ENCODE measurements at places on chromosomes 4 and X. TPM values are rescaled to one million over a fixed set of nuclear protein-coding genes. Genes with fewer than 3 reads are reported as not detected.

GRCh38 chrX:68748030-68748429 is 80.8 kb upstream of the EFNB1 start:
- DNase-seq: no peak

Gene UCP1
- total RNA-seq: not detected

GRCh38 chr4:82797040-82797404 is 1.6 kb downstream of the SCD5 start:
- DNase-seq: no peak

DNA sequence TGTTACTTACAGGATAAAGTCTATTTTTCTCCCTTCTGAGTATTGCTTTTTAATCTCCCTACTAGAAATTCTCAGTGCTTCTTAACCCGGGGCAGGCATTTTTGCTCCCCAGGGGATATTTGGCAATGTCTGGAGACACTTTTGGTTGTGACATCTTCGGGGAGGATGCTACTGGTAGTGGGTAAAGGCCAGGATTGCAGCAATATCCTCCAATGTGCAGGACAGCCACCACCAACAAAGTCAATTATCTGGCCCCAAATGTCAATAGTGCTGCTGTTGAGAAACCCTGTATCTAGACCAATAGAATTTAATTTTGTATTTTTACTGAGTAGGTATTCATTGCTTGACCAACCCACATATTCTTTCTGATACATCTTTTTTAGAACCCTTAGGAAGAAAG is 669.5 kb upstream of the MAGEB2 start:
- DNase-seq: no peak

DNA sequence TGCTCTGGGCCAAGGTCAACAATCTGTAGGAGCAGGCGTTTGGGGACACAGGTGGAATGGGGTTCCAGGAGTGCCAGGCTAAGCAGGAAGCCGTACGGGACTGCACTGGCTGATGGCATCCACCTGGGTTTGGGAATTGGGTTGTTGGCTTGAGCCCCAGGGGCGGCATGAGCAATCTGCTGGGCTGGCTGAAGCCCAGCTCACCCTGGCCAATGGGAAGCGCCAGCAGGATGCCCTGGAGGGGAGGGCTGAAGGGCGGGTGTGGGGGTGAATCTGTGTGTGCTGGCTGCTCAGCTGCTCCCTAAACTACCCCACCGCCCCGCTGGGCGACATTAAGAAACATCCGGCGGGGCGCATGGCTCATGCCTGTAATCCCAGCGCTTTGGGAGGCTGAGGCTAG is 8.9 kb upstream of the RGS12 start:
- no peak for DNase-seq

DNA sequence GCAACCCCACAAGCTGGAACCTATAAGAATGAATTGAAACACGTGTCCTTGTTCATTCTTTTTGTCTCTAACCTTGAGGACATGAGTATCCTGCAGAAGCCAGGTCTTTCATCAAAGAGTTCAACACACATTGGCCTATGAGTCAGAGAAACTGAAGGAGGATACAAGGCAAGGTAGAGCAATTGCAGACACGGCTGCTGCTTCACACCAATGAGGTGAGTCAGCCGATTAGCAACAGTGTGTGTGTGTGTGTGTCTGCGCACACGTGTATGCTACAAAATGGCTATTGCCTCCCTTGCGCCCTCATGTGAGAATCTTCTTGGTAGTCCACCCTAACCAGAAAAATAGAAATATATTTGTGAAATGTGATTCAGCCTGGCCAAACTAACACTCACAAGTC is 1477.7 kb upstream of the IGFBP7 start:
- no peak for DNase-seq

Gene MAOA
- total RNA-seq: 22.5 TPM

GRCh38 chr4:147581606-147582350 is 35.4 kb upstream of the TMEM184C start:
- no peak for DNase-seq

Gene PNMA6A
- total RNA-seq: 1.7 TPM

- DNase-seq: no peak
Observed at GRCh38 chr4:55116450-55116849, 8.9 kb downstream of the KDR start.

Gene EPHA5
- total RNA-seq: not detected

Gene CLDN34
- not detected for total RNA-seq

- DNase-seq: no peak
Observed at GRCh38 chrX:11579636-11580600, 85.8 kb downstream of the ARHGAP6 start.

- no peak for DNase-seq
Observed at GRCh38 chrX:9576059-9576458, 111.2 kb downstream of the TBL1X start.

DNA sequence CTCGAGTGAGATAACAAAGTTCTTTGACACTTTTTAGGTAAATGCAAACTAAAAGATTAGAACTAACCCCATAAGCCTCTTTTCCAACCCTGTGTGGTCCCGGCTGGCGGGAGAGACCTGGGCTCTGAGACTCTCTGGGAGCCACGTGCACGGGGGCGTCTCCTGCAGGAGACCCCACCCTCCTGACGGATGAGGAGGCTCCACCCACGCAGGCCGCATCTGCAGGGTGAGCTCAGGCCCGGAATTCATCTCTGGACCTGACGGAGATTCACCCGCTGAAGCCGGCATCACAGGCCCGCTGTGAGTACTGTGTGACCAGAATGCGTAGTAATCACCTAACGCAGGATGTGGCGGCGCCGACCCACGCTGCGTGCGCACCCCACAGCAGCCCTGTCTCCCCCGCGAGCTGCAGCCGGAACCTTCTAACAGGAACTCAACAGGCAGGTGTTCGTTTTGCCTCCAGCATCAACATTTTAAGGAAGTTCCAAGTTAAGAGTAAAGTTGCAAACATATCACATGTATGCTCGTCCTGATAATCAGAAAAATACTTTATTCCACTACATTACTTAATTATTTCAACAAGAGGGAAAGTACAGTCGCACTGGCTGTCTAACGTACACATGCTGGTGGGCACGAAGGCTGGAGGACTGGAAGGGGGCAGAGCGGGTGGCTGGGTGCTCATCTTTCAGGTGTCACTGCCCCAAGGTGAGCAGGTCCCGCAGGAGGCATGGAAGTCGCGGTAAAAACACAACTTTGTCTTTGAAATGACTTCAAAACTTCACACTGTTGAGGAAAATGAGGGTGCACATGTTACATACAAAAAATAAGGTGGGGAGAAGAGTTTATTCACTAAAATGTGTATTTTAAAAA is 44.5 kb downstream of the FGFRL1 start:
- peak; percentile 93 for DNase-seq

DNA sequence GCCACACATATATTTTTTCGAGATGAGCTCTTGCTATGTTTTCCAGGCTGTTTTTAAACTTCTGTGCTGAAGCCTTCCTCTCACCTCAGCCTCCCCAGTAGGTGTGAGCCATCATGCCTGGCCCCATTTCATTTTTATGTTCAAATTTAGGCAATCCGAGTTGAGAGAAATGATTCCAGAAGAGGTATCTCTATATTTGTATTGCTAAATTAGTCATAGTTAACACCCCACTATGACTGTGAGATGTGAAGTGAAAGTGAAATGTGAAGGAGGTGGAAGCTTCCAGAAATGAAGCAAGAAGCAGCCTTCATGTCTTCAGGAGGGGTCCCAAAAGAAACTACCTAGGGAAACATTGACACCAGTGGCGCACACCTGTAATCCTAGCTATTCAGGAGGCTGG is 17.7 kb downstream of the APELA start:
- no peak for DNase-seq

DNA sequence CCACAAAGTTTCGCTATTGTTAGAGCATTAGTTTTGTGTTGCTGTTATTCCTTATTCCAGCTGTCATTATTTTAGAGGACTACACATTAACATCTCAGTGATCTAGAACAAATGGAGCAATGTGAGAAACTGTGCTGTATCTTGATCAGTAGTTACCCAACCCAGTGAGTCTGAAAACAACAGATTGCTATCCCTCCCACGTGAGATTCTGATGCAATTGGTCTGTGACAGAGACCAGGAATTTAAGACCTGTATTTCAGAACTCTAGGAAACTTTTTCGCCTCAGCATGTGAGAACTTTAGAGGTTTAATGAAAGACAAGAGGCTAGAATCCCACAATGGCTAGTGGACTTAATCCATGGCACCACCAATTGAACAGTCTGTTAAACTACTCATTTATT is 35.7 kb upstream of the CDS1 start:
- DNase-seq: no peak

DNA sequence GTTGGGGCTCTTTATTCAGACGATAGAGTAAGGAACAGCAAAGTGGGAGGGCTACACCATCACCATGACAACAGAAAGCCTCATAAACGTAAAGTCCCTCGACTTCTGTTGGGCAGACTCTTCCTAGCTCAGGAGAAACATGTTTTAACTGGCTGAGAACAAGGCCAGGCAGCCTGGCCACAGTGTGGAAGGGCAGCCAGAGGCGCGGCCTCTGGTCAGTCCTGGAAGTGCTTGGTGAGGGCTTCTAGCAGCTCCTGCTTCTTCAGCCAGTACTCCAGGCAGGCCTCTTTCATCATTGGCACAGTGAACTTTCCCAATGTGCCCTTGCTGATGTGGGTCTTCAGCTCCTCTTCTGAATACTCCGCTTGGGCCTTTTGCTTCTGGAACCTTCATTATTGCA is 690.9 kb downstream of the PCDH19 start:
- no peak for DNase-seq

GRCh38 chrX:20066968-20067708 is 49.6 kb downstream of the MAP7D2 start:
- DNase-seq: peak; percentile 17

Gene RNF212
- total RNA-seq: 1.2 TPM

Gene UGDH
- total RNA-seq: 26.9 TPM

DNA sequence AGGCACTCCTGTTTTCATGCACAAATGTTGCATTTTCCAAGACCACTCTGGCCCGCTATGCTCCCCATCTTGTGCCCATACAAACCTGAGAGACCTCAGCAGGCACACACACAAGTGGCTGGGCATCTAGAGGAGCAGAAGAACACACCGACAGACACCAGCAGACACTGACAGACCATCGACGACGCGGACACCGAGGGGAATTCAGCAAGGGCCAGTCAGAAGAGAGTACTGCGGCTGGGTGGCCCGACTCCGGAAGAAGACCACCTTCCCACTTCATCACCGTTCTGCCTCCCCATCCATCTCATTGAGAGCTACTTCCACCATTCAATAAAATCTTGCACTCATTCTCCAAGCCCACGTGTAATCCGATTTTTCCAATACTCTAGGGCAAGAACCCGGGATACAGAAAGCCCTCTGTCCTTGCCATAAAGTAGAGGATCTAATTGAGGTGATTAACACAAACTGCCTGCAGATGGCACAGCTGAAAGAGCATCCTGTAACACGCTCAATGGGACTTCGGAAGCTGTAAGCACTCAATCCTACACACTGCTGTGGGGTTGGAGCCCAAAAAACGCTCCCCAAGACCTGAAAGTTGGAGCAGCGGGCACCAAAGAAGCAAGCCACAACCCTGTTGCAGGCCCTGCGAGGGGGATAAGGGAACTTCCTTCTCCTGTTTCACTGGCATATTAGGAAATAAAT is 780.9 kb downstream of the ARAP2 start:
- DNase-seq: no peak

Gene DCAF4L1
- 0.31 TPM for total RNA-seq

DNA sequence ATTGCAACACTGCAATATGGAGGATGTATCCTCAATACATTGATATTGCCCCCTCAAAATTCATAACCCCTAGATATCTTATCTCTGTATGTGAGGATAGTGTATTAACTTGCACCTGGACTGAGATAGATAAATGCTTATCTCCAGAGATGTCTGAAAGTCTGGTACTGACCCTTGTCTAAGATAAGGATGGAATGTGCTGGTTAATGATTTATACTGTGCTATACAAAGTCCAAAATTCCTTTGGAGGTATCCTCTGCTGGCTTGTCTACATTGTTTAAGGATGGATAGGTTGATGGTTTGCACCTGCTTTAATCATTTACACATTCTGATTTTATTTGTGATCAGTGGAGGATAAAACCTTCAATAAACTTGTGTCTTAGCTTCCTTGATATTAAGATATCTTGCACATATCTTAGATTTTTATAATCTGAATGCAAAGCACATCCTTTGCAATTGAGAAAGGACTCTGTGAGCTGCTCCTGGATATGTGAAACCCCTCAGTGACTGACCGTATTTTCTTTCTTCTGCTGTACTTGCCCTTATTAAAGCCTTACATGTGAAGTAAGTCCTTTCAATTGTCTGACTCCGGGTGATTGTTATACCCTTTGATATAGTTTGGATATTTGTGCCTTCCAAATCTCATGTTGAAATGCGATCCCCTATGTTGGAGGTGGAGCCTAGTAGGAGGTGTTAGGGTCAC is 430.3 kb upstream of the MAOA start:
- DNase-seq: no peak

- DNase-seq: no peak
Observed at GRCh38 chr4:153623491-153623890, 60.6 kb upstream of the TLR2 start.

Gene USP17L12
- total RNA-seq: not detected

DNA sequence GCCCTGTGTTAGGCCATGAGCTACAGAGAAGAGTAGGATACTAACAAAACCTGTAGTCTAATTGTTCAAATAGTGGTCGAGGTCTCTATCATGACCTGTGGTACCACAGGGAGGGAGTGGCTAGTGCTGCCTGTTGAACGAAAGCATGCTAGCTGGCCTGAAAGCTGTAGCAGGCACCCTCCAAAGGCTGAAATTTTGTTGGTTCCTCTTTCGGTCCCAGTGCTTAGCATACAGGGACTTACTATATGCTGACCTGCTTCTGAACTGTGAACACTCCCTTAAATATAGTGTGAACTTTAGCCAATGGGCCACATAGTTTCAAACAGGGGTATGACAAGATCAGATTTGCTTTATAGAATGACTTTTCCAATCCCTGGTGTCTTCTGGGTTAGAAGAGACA is 113.4 kb downstream of the PJA1 start:
- no peak for DNase-seq

DNA sequence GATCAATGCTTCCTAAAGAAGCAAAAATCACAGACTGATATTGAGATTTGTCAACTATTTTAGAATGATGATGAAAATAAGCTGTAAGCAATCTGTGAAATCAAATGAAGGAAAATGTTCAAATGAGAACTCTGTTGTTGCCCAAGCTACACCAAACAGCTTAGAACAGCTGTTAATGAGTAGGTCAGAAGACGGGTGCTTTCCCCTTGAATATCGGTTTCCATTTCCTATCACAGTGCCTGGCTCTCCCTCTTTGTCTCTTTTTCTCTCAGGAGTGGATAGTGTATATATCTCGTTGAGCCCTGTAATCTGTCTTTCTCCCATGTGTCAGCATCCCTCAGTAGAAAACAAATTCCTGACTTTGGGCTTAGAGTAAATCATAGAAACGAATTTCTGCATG is 1592.9 kb upstream of the TENM3 start:
- DNase-seq: no peak

Gene CORIN
- total RNA-seq: 0.11 TPM

- DNase-seq: no peak
Observed at GRCh38 chr4:110068248-110068647, 130.2 kb downstream of the ELOVL6 start.

DNA sequence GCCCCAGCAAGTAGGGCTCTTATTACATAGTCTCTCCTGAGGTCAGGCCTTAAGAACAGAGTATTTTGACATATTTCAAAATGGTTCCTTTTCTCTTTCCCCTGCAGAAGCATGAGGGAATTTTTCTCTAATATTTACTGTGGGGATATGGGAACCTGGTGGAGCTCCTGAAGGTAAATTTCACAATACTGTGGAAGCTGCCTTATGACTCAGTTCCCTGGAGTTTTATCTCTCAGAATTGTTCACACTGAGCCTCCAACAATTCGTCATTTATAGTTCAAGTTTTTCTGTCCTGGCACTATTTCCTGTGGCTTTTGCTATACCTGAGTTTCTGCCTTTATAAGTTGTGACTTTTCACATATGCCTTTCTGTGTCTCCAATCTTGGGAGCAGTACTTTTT is 607.2 kb upstream of the NDST4 start:
- DNase-seq: no peak

Gene CXCR3
- total RNA-seq: 66.1 TPM

Gene RASSF6
- total RNA-seq: not detected
